Activated T-helper 17 cell treated with anti-CD3 and anti-CD28 coated beads, Interleukin-2, amount 50 U/mL, for 72 hours (primary cell): ENCODE measurements at places on chromosomes 4 and X. TPM values are rescaled to one million over a fixed set of nuclear protein-coding genes. Genes with fewer than 3 reads are reported as not detected.

DNA sequence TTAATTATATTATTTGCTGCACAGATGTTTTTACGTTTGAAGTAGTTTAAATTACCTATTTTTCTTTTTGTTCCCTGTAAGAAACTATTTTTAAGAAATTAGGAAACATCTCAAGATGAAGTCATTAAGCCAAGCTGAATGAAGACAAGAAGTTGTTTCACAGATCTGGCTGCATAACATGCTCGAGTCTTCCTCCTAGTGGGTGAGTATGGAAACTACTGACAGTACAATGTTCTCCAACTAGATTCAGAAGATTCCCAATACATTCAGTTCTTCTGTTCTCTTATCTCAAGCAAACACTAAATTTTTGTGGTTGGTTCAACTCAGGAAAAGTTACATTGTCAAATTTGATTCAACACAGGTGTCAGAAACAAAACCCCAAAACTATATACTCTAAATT is 256.8 kb upstream of the VCX start:
- no peak for ATAC-seq

TASL gene
- 4.6 TPM for total RNA-seq

HTRA3 gene
- not detected for total RNA-seq

PLRG1 gene
- total RNA-seq = 125 TPM

- ATAC-seq = no peak
Measured at GRCh38 chr4:56104188-56104587, 155.4 kb downstream of the CEP135 start.

GRCh38 chr4:117664706-117665444 is 369.4 kb upstream of the NDST3 start:
- no peak for ATAC-seq

SRPX2 gene
- not detected for total RNA-seq

DNA sequence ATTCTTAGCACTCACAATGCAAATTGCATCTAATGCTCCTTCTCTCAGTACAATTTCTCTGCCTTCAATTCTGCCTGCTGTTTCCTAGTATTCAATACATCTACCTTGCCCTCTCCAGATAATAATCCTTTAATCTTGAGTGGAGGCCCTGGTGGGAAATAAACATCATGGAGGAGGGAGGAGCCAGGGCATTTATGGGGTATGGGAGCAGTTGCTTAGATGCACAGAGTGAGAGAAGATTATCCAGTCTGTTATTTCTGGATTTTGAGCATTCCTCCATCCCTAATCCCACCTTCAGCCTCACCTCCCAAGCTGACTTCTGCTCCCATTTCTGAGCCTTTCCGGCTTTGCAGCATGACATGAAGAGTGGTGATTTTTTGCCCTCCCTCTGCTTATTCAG is 127.9 kb upstream of the PPP3CA start:
- ATAC-seq = no peak
